Activated T-cell treated with anti-CD3 and anti-CD28 coated beads for 24 hours (primary cell): ENCODE measurements at places on chromosomes 5 and 9.

DNA sequence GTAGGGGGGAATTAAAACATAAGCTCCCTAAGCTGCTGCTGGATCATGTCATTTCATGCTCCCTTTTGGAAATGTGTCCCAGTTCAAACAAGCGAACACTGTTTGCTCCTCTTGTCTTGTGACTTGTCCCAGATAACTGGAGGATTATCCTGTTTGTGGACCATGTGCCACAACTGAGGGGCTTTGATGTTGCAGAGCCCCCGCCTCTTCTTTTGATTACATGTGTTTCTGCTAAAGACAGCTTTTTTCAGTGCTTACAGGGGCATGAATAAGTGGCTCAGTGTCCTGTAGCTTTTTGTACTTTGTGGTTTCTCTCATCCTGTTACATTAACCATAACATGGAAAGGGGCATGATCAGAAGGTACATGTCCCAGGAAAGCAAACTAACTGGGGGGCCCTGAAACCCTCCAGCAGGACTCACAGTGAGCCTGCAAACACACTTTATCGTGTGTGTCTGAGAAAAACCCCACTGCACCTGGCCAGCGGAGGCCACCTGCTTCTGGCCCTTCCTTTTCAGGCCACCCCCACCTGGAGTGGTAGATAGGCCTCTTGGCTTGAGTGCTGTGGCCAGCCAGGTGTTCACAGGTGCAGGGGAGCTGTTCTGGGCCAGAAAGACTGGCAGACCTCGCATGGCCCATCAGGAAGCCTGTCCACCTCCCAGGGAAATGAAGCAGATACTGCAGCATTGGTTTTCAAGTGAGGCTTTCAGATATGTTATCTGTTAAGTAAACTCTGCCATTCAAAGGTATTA is 285.6 kb downstream of the FANCC start:
- no peak for DNase-seq

DNA sequence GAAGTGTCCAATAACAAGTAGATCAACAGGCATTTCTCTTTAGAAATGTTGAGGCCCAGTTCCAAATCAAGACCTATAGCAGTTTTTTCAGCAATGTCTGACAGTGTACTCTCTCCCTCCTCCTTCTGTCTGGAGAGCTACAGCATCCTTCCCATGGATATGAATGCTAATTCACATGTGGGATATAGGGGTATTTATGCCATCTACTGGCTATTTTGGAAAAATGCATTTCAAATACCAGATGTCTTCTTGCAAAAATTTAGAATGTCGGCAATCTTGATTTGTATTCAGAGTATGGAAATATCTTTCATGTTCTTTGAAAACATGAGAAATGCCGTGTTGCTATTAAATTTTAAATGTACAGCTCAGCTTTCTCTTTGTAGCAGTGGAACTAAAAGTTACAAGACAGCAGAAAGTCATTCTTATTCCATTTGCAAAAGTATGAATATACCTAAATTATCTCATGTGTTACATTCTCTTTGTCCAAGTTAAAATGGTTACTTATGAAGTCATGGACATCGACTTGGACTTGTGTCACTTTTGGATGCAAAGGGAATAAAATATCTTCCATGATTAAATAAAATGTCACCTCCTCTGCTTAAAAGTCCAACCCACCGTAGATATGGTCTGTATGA is 647.8 kb downstream of the TAF11L14 start:
- DNase-seq: no peak

DNA sequence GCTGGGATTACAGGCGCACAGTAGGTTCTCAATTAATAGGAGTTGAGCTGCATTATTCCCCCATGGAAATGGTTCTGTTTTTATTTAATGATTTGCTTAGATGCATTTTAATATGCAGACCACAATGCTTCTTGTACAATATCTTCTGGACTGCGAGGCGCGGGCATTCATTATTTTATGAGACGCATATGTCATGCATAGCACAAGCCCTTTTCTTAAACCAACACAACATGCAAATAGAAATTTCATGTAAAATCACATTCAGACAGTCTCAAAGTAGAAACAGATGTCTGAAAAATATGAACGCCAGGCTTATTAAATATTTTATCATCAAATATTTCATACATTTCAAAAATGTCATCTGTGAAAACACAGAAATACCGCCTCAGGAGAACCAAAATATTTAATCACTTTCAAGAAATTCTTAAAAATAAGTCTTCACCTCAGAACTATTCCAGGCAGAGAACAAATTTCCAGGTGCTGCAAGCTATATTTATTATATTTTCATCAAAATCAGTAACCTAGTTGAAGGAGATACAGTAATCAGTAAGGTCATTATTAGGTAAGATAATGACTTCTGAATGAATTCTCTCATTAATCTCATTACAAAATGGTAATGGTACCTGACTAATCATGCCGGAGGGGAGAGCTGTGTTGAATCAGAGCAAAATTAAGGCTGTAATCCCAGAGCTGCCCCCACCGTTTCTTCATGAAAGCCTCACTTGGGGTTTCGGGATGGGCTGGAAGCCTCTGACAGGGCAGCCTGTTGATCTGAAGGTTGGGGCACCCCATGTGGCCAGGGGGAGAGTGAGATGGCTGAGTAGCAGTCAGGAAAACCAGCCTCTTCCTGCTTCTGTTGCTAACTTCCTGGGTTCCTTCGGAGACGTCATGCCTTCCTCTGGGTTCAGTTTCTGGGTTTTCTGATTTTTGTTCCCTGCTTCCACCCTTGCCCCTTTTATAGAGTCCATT is 133.9 kb upstream of the ZNF618 start:
- no peak for DNase-seq

- DNase-seq: no peak
These were observed 590.7 kb downstream of the ANXA1 start for GRCh38 chr9:73742412-73742811.

- no peak for DNase-seq
These were observed 1.5 kb downstream of the MAMDC4 start for GRCh38 chr9:136853596-136854112.

GRCh38 chr9:35277171-35277520 is 115.3 kb downstream of the UNC13B start:
- no peak for DNase-seq
